ENCODE measurements at places on chromosomes 12 and 14.

- H3K27ac ChIP-seq, result no peak overlapping the region
- no peaks in the 10 kb centered on the region for H3K36me3 ChIP-seq
- H3K4me3 ChIP-seq, result no peak overlapping the region
Observed at GRCh38 chr14:95741038-95741490, 27.1 kb upstream of the TCL1A start.

GRCh38 chr12:108289350-108290161 lies 49.6 kb downstream of the CMKLR1 start:
- H3K27ac ChIP-seq, result peak overlapping the region; percentile 74
- peaks cover 4% of the 10 kb centered on the region for H3K4me1 ChIP-seq
- peaks cover 18% of the 10 kb centered on the region for H3K36me3 ChIP-seq

DNA sequence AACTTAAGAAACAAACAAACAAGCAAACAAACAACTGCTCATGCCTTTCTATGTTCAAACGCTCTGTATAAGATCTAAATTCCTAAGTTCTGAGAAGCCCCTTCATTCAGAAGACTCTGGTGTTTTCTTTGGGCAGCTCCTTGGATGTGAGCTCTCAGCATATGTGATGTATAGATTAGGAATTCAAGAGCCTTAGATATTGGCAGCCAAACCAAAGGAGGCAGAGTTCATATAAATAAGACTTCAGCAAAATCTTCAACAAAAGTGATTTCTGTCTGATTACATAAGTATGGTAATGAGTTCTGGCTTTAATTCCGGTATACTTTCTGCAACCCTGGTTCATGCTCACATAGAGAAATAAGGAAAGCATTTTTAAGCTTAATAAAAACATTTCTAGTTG lies 145.6 kb downstream of the DYRK2 start:
- no peak overlapping the region for H3K4me3 ChIP-seq
- no peak for DNase-seq
- H3K36me3 ChIP-seq, result no peaks in the 10 kb centered on the region
- H3K4me1 ChIP-seq, result no peaks in the 10 kb centered on the region
- no peak overlapping the region for H3K27ac ChIP-seq

GRCh38 chr14:53549956-53550355 lies 396.8 kb upstream of the DDHD1 start:
- no peaks in the 10 kb centered on the region for H3K36me3 ChIP-seq
- no peaks in the 10 kb centered on the region for H3K4me1 ChIP-seq
- no peak overlapping the region for H3K4me3 ChIP-seq
- H3K27me3 ChIP-seq, result no peaks in the 10 kb centered on the region
- H3K27ac ChIP-seq, result no peak overlapping the region

- no peaks in the 10 kb centered on the region for H3K27me3 ChIP-seq
- DNase-seq, result peak; percentile 78
- peaks cover 27% of the 10 kb centered on the region for H3K4me1 ChIP-seq
- H3K27ac ChIP-seq, result peak overlapping the region; percentile 56
Observed at GRCh38 chr14:68363843-68364767, 428.8 kb downstream of the ZFP36L1 start.

DNA sequence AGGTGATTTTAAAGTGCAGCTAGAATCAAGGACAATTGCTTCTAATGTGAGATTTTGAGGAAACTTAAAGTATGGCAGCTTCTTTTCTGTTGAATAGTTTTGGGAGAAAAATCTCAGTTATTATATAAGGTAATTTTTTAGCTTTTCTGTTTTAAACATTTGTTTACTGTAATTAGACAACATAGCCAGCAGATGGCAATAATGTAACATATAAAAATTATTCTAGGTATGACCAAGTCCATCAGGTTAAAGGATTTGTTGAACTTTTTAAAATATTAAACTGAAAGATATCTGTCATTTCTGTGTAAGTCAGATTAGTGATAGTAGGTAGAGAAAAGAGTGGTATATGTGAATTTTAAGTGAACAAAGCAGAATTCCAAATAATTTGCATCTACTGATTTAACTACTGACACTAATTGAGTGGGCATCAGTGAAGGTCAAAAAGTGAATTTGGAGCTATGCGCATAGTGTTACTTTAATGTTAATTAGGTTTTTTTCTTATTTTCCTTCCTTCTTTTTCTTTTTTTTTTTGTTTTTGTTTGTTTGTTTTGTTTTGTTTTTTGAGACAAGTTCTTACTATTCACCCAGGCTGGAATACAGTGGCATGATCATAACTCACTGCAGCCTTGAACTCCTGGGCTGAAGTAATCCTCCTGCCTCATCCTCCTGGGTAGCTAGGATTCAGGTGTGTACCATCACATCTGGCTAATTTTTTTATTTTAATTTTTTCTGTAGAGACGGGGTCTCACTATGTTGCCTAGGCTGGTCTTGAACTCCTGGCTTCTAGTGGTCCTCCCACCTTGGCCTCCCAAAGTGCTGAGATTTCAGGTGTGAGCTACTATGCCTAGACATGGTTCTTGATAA lies 18.6 kb downstream of the PRORP start:
- H3K27ac ChIP-seq, result no peak overlapping the region
- H3K4me1 ChIP-seq, result no peaks in the 10 kb centered on the region
- no peak for DNase-seq
- H3K36me3 ChIP-seq, result peaks cover 8% of the 10 kb centered on the region

- H3K27me3 ChIP-seq, result no peaks in the 10 kb centered on the region
- H3K4me1 ChIP-seq, result no peaks in the 10 kb centered on the region
- DNase-seq, result no peak
- no peak overlapping the region for H3K27ac ChIP-seq
- no peaks in the 10 kb centered on the region for H3K36me3 ChIP-seq
Observed at GRCh38 chr12:5907807-5908206, 37.3 kb downstream of the ANO2 start.

DNA sequence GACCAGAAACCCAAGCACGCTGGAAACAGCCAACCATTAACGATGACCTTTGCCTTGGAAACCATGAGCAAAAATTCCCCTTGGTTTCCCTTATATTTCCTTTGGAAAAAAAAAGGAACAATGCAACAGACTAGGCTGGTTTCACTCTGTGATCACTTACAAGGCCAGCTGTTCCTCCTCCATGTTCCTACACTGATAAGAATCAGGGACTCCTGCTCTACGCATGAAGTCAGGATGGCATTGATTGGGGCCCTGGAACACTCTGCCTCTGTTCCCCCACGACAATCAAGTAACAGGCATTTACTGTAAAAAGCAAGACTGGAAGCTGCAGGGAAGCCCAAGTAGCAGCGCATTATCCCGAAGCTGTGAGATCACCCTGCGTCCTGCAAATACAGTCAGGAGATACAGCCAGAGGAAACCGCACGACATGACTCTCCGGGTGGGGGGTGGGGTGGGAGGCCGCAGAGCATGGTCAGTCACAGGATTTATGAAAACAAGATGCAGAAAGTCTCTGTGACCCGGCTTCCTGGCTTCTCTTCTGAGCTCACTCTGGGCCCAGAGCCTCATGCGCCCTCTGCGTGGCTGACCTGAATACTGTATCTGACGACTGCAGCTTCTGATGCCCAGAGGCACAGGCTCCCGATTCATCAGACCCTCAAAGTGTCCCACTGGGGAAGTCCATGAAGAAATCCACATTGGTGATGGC lies 31.1 kb downstream of the SSH1 start:
- DNase-seq, result no peak
- no peak overlapping the region for H3K4me3 ChIP-seq
- H3K4me1 ChIP-seq, result peaks cover 74% of the 10 kb centered on the region
- H3K27ac ChIP-seq, result peak overlapping the region; percentile 86

All from upper lobe of right lung (tissue), 1 donor.